Activated CD4-positive, alpha-beta T cell treated with anti-CD3 and anti-CD28 coated beads, Interleukin-2, amount 10 ng/mL, durations not matched to agents 7 days and 5 days (primary cell): ENCODE measurements at places on chromosomes 6 and 20.
A peak's percentile ranks its signal among the peaks of the same experiment; 100 is the strongest.

DNA sequence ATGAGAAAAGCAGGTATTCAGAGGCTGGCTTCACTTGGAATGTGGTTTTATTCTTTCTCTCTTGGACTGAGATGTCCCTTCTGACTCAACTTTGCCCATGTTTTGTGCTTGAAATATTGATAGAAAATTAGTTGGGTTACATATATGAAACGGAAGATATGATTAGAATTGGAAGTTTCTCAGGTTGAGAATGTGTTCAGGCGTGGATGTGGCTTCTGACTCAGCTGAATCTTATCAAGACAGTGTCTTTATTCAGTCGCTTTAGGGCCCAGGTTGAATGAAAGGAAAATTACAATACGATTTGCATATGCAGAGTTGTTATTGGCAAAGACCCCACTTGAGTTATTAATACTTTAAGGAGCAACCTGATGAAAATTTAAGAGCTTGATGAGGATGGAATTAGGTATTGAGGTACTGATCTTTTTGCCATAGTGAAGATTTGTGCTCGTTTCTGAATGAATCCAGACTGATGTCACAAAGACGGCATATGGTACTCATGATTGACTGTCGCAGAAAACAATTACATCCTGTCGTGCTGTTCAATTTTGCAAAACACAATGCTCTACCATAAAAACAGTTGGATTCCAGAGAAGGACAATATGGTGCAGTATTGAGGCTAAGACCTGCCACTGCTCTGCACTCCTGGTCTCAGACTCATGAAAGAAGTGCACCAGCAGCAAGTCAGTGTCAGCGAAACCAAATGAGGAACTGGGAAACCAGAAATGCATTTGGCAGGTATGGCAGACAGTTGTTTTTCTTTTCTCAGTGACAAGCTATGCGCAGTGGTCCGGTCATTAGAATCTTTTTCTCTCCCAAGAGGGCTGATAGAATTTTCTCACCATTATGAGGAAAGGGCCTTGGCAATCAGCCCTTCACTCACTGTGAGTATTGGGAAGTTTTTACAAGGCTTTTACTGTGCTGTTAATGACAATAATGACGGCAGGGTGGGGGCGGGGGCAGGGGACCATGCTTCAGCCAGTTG lies 158.3 kb downstream of the DOK5 start:
- DNase-seq = no peak
- H3K27me3 ChIP-seq = no peaks in the 10 kb centered on the region
- no peaks in the 10 kb centered on the region for H3K36me3 ChIP-seq
- H3K4me3 ChIP-seq = no peak overlapping the region
- H3K27ac ChIP-seq = no peak overlapping the region

GRCh38 chr6:38517005-38517404 lies 122.7 kb downstream of the BTBD9 start:
- no peak for DNase-seq
- H3K27ac ChIP-seq = no peak overlapping the region
- no peak overlapping the region for H3K4me3 ChIP-seq
- H3K27me3 ChIP-seq = no peaks in the 10 kb centered on the region
- no peaks in the 10 kb centered on the region for H3K36me3 ChIP-seq

GRCh38 chr6:165200178-165200577 lies 109.2 kb downstream of the C6orf118 start:
- H3K4me3 ChIP-seq = no peak overlapping the region
- no peak for DNase-seq
- no peaks in the 10 kb centered on the region for H3K27me3 ChIP-seq
- no peak overlapping the region for H3K27ac ChIP-seq
- H3K36me3 ChIP-seq = no peaks in the 10 kb centered on the region

DNA sequence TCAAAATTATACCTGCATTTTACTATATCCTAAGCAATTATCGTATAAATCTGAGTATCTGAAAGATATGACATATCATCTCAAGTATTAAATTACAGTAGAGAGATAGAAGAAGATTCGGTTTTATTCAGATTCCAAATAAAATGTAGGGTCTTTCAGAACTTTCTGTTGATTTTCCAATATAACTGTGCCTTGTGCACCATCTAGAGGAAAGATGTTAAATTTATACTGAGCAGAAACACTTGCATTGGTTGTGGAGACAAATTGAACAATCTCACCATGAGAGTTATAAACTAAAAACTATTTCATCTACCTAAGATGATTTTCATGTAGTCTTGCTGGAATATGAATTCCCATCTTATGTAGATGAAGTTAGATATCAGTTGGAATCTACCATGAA lies 26.8 kb upstream of the HSF2 start:
- H3K27me3 ChIP-seq = peaks cover 27% of the 10 kb centered on the region
- H3K4me1 ChIP-seq = peaks cover 2% of the 10 kb centered on the region
- DNase-seq = no peak
- H3K4me3 ChIP-seq = no peak overlapping the region
- H3K36me3 ChIP-seq = no peaks in the 10 kb centered on the region
- no peak overlapping the region for H3K27ac ChIP-seq

- no peak for DNase-seq
- peaks cover 35% of the 10 kb centered on the region for H3K4me1 ChIP-seq
- peak overlapping the region; percentile 66 for H3K4me3 ChIP-seq
- H3K27me3 ChIP-seq = no peaks in the 10 kb centered on the region
- H3K36me3 ChIP-seq = no peaks in the 10 kb centered on the region
Observed at GRCh38 chr20:326645-327185, 1.4 kb downstream of the SOX12 start.

DNA sequence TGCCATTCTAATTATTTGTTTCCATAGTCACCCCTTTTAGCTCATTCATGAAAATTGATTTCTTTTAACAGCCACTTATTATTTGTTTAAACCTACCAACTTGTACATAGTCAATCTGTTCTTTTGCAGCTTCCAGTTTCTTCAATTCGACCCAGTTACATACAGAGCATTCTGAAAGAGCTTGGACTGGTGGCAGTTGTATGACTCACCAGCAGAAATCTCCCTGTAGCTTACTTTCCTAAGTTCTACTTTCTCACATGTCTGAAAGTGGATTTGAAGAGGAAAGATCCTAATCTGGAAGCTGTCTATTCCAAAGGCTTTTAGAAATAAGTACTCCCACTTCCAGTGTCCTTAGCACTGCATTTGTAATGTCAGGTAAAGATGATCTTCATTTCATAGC lies 447.9 kb downstream of the HTR1B start:
- H3K36me3 ChIP-seq = no peaks in the 10 kb centered on the region
- DNase-seq = no peak
- no peaks in the 10 kb centered on the region for H3K27me3 ChIP-seq
- no peak overlapping the region for H3K4me3 ChIP-seq
- H3K4me1 ChIP-seq = no peaks in the 10 kb centered on the region

DNA sequence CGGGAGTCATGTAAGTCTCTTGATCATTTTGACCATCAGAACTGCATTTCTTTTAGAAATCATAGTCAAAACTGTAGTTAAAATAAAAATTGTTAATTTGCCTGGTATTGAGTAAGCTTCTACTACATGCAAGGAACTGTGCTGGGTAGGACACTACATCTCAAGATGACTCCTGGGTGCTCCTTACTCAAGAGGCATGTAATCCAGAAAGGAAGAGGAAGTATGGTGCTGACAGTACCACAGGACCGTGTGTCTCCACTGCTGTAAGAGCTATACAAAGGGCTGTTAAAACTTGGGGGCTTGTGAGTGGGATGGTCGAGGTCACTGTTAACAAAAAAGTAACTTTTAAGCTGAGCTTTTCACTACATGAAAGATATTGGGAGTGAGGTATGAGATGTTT lies 508.3 kb upstream of the SOX4 start:
- H3K4me1 ChIP-seq = no peaks in the 10 kb centered on the region
- H3K36me3 ChIP-seq = peaks cover 3% of the 10 kb centered on the region

DNA sequence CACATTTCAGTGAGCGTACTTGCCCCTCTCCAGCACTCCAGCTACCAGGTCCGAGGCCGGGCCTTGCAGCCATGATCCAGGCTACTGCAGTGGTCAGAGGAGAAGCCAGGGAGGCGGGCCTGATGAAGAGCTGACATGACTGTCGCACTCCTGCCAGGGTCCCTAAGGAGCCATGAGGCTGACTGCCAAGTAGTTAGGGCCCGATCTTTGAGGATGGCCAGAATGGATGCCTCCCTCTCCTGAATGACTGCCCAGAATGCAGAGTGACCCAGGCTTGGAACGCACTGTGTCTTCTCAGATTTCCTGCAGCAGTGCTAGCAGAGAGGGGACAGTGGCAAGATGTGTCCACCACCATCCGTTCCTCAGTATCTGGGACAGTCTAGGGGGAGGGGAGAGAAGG lies 24.7 kb upstream of the LRFN2 start:
- DNase-seq = no peak
- no peaks in the 10 kb centered on the region for H3K36me3 ChIP-seq
- H3K4me1 ChIP-seq = no peaks in the 10 kb centered on the region
- no peak overlapping the region for H3K4me3 ChIP-seq
- no peak overlapping the region for H3K27ac ChIP-seq
- H3K27me3 ChIP-seq = peaks cover 34% of the 10 kb centered on the region
